ENCODE measurements at places on chromosomes 5 and 9.

DNA sequence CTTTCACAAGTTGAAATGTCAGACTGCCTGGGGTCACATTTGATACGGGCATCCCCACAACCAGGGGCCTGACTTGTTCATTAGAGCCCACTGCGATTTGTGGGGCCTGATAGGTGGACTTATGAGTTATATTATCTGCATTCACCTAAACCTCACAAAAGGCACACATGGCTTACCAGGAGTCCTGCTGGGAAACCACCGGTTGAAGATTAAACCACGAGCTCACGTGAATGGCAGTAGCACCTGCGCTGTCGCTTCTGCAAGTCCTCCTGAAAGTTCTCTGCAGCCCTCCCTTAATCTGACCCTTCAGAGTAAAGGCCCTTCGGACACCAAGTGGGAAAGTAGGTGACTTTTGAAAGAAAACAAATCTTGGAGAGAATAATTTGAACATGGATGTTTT lies 68.9 kb downstream of the PPIC start:
- no peak for DNase-seq

- DNase-seq = no peak
Measured at GRCh38 chr9:132041798-132042197, 37.9 kb downstream of the MED27 start.

GRCh38 chr5:112200131-112200530 lies 218.9 kb downstream of the EPB41L4A start:
- DNase-seq = no peak

DNA sequence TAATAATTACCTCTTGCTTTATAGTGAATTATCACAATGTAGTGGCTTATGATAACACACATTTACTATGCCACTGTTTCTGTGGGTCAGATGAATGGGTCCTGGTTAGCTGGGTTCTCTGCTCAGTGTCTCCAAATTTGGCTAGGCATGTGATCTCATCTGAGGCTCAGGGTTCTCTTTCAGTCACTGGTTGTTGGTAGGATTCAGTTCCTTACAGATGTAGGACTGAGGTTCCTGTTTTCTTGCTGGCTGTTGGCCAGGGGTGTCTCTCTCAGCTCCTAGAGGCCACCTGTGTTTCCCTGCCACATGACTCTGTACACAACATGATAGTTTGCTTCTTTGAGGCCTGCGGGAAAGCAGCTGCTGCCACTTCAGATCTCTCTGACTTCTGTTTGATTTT lies 7.1 kb downstream of the NFX1 start:
- peak; percentile 35 for DNase-seq

GRCh38 chr9:100211476-100211875 lies 112.4 kb downstream of the INVS start:
- no peak for DNase-seq

- DNase-seq = no peak
Measured at GRCh38 chr5:67483453-67484030, 286.9 kb upstream of the CD180 start.

DNA sequence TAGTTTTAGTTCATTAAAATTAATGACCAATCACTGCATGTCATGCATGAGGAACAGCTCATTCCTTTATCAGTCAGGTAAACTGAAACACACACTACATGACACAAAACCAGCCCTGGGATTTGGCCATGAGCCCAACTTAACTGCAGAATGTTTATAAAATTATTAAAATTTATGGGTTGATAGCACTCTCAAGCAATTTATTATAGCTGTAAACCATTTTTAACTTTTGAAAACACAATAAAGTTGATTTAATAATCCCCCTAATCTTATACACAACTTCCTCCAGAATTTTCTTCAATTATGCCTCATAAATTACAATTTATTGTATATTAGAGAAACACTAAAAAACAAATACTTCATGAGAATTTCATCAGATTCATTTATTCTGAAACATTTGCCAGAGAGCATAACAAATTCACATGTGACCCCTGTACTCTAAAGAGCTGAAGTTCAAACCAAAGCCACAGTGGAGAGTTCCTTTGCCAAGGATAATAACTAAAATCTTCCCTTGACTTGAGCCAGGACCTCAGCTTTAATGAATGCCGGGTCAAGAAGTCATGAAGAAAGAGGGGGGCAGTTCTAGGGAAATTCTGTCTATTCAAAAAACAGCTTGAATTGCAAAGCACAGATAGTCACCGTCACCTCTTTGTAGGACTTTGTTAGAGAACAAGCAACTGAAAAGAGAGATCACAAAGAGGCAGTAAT lies 763.7 kb upstream of the GRAMD2B start:
- no peak for DNase-seq

- no peak for DNase-seq
Measured at GRCh38 chr5:76196886-76197489, 113.8 kb downstream of the SV2C start.

DNA sequence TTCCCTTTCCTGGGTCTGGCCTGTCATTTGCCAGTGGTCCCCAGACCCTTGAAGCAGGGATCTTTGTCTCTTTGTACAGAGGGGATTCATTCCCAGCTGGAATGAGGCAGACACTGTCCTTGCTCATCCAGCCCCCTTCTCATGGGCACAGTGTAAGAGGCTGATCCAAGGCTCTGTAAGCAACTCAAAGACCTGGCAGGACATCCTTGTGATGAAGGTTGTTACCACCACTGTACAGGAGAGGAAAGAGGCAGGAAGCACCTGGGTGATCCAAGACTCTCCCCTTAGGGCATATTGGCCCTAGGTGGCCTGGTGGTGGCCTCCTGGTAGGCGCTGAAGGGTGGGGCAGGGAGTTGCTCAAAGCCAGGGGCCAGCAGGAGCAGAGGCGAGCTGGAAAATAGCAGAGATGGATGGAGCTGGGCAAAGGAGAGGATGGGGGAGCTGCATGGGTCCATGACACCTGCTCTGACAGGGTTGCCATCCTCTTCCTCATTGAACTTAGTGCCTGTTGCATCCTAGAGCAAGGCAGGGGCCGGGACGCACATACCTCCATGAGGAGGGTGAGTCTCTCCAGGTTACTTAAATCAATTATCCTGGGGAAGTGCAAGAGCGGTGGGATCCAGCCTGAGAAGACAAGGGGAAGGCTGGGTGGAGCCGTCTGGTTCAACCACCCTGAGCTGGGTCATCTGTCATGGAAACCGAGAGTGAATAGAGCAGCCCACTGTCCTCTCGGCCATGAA lies 9.8 kb upstream of the GADD45G start:
- no peak for DNase-seq

- no peak for DNase-seq
Measured at GRCh38 chr5:129097498-129098296, 3.1 kb downstream of the ISOC1 start.

GRCh38 chr9:110958847-110959246 lies 79.4 kb downstream of the LPAR1 start:
- DNase-seq = no peak

GRCh38 chr9:99607842-99608448 lies 213.7 kb upstream of the NR4A3 start:
- no peak for DNase-seq

- DNase-seq = no peak
Measured at GRCh38 chr9:127418037-127418471, 6.1 kb upstream of the ZNF79 start.

DNA sequence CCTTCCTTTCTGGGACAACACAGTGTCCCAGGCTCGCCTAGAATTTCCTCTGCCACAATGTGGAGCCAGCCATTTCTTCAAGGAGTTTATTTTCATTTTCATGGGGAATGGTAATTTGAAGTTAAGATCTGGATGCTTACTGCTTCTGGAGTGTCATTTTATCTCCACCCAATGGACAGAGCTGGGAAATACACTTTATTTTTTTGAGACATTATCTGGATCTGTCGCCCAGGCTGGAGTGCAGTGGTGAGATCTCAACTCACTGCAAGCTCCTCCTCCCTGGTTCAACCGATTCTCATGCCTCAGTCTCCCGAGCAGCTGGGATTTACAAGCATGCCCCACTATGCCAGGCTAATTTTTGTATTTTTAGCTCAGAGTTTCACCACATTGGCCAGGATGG lies 12.7 kb upstream of the THG1L start:
- no peak for DNase-seq

- DNase-seq = no peak
Measured at GRCh38 chr9:89359751-89360261, 41.5 kb downstream of the SECISBP2 start.

DNA sequence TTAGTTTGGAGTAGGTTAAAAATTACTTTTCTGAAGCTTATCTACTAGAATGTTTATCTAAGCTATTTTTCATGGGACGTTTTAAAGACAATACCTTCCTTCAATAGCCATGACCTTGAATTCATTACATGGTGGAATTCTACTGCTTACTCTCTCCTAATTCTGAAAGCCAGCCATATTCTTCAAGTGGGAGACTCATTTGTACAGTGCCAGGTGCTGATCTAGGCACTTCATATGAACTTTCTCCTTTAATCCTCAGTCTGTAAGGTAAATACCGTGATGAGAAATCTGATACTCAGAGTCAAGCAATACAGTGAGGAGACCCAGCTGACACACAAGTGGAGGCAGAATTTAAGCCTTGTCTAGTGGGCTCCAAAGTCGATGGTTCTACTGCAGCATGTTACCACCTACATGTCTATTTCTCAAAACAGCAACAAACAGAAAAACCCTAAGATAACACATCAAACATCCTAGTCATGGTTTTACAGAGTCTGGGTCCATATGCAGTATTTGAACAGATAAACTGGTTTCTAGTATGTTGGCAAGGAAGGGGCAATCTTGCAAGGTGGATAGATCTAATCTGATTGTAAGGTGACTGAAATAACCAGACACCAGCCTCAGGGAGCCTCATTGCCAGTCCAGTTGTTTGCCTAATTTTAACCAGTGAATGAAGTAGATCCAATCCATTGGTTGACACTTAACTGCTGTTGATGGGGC lies 243.7 kb downstream of the PIK3R1 start:
- no peak for DNase-seq

GRCh38 chr9:105854783-105855724 lies 160.7 kb downstream of the TMEM38B start:
- no peak for DNase-seq

- DNase-seq = peak; percentile 57
Measured at GRCh38 chr9:19642256-19642655, 146.6 kb downstream of the SLC24A2 start.

DNA sequence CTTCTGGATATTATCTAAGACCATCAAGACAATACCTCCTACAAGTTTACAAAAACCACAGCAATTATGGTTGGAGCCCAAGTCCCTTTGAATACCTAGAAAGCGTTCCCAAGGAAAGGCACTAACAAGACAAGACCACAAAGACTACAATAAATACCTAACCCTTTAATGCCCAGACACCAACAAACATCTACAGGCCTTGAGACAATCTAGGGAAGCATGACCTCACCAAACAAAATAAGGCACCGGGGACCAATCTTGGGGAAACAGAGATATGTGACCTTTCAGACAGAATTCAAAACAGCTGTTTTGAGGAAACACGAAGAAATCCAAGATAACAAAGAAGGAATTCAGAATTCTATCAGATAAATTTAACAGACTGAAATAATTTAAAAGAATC lies 37.8 kb downstream of the OXCT1 start:
- DNase-seq = no peak

DNA sequence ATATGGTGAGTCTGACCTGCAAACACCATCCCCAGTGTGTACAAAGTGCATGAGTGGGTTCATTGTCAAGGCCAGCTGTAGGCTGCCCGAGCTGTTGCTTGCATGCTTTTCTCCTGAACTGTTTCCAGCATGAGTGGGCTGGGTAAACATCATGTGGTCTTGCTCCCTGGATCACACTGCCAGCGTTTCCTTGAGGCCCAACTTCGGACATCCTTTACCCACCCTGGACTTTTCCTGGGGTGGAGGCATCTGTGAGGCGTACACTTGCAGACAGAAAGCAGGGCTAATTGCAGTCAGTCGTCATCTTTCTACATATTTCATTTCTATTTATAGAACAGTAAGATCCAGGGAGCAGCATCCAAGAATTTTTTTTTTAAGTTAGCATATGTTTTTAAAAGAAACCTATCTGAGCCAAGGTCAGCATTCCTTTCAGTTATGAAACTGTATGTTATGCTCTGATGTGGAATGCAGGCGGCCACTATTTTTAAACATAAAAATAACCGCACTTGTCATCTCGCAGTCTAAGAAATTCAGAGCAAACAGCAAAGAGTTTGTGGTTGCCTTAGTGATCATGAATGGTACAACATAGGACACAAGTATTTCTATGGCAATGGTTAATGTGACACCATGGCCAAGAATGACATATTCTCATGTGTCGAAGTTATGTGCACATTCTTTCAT lies 106.5 kb upstream of the DMRT1 start:
- no peak for DNase-seq

DNA sequence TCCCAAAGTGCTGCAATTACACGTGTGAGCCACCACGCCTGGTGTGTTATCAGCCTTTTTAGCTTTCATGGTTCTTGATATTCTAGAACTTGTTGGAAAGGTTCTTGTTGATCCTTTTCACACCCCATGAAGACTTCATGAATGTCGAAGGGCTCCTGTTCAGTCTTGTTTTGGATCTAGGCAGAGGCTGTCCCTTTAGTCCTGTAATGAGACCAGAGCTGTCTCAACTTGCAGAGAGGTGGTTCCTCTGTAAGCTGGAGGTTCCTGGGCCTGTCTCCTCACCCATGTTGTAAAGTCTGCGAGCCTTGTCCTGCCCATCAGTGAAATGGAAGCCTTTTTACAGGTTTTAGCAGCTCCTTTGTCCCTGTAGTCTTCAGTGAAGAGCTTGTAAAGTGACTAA lies 38.2 kb downstream of the PRRC2B start:
- DNase-seq = no peak

DNA sequence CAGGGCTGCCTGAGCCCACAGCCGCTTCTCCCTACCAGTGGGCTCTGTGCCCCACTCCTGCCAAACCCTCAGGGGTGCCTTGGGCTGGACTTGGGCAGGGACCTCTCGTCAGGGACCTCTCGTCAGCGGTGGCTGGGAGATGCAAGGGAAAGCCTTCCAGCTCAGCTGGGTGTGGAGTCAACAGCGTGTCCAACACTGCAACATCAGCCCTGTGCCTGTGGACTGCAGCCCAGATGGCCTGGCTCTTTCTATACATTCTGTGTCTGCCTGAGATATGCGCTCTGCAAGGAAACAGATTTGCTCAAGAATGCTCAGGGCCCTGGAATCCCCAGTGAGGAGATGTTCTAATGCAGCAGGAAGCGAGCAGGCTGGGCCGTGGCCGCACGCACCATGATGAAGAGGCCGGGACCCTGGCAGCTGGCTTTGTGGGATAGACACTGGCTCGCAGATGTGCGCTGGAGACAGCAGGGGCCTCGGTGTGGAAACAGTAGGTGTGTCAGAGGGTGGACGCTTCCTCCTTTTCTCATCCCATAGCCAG lies 85.0 kb upstream of the COL5A1 start:
- DNase-seq = no peak

DNA sequence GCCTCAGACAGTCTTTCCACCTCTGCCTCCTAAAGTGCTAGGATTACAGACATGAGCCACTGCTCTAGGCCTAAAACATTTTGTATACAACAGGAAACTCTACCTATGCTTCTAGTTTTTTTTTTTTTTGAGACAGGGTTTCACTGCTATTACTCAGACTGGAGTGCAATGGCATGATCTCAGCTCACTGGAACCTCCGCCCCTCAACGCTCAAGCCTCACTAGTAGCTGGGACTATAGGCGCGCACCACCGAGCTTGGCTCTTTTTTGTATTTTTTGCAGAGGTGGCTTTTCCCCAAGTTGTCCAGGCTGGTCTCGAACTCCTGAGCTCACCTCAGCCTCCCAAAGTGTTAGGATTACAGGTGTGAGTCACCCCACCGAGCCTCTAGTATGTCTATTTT lies 5.4 kb downstream of the HSPA9 start:
- no peak for DNase-seq
